ENCODE measurements at places on chromosomes 4 and X. TPM values are rescaled to one million over a fixed set of nuclear protein-coding genes. Genes with fewer than 3 reads are reported as not detected.

The SPP1 gene
- 200 TPM for total RNA-seq

The TCP11X2 gene
- total RNA-seq: not detected

The DGAT2L6 gene
- not detected for total RNA-seq

The KLF3 gene
- total RNA-seq: 11.2 TPM

The F8A2 gene
- total RNA-seq: not detected
